ENCODE measurements at places on chromosomes 11 and 22. TPM values are rescaled to one million over a fixed set of nuclear protein-coding genes. Genes with fewer than 3 reads are reported as not detected.

Gene SLC22A25
- polyA plus RNA-seq = not detected

Gene OR10AG1
- not detected for polyA plus RNA-seq

Gene POU2AF2
- polyA plus RNA-seq = not detected

Gene MYEOV
- 113 TPM for polyA plus RNA-seq

Gene OR5B21
- polyA plus RNA-seq = not detected

Gene OR52A1
- not detected for polyA plus RNA-seq

Gene FXYD6
- 0.26 TPM for polyA plus RNA-seq

Gene RPS6KB2
- polyA plus RNA-seq = 45.4 TPM

Gene PDE3B
- 2.4 TPM for polyA plus RNA-seq

Gene ZNRD2
- polyA plus RNA-seq = 68.2 TPM

Gene KCNC1
- polyA plus RNA-seq = 0.08 TPM

Gene IFITM1
- polyA plus RNA-seq = not detected

Gene NAALAD2
- not detected for polyA plus RNA-seq

Gene DBX1
- polyA plus RNA-seq = not detected

Gene TRIM51
- not detected for polyA plus RNA-seq

Gene CHRNA10
- 1.1 TPM for polyA plus RNA-seq

Gene TSPAN18
- 4.8 TPM for polyA plus RNA-seq

Gene MB
- polyA plus RNA-seq = 6.9 TPM

Gene SPI1
- 0.14 TPM for polyA plus RNA-seq

Gene PTPRCAP
- 0.25 TPM for polyA plus RNA-seq

Gene BIRC2
- 22.0 TPM for polyA plus RNA-seq

Gene CABP4
- polyA plus RNA-seq = not detected

Gene CEND1
- 1.3 TPM for polyA plus RNA-seq

Gene EHF
- 7.8 TPM for polyA plus RNA-seq

Gene IL10RA
- 0.03 TPM for polyA plus RNA-seq

Gene FZD4
- 0.61 TPM for polyA plus RNA-seq

Gene TREH
- 0.03 TPM for polyA plus RNA-seq

Gene PKDREJ
- not detected for polyA plus RNA-seq

Gene TNRC6B
- 5.0 TPM for polyA plus RNA-seq

Gene OR51B5
- 0.10 TPM for polyA plus RNA-seq

Gene SCGB1D2
- polyA plus RNA-seq = not detected

Gene MRGPRD
- polyA plus RNA-seq = not detected

Gene FAM181B
- 0.01 TPM for polyA plus RNA-seq
